ENCODE measurements at places on chromosomes 4 and X. TPM values are rescaled to one million over a fixed set of nuclear protein-coding genes. Genes with fewer than 3 reads are reported as not detected.

DNA sequence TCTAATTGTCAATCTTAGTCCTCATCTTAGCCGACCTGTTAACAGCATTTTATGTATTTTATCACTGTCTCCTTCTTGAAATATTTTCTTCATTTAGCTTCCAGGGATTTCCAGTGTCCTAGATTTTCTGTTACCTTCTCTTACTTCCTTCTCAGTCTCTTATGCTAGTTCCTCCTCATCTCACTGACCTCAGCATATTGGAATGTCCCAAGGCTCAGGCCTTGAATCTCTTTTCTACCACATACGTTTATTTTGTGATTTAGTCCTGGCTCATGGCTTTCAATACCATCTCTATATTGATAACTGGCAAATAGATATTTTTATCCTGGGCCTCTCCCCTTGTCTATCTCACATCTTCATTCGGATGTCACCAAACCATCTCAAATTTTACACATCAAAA lies 61.1 kb downstream of the IQCM start:
- no peak for DNase-seq

DNA sequence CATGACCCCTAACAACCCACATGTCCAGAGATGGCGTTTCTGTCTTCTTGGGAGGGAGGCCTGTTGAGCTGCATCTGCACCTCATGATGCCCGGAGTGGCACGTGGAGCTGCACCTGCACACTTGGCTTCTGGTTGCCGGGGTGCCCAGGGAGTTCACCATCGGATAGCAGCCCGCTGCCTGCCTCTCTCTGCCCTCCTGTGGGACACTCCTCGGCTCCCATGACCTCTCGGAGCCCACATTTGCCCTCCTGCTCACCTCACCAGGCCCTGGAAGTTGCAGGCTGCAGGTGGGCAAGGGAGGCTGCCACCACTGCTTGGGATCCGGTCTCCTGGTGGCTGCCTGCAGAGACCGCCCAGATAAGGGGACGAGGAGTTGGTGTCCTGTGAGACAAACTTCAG lies 74.1 kb downstream of the TRAPPC11 start:
- no peak for DNase-seq

DNA sequence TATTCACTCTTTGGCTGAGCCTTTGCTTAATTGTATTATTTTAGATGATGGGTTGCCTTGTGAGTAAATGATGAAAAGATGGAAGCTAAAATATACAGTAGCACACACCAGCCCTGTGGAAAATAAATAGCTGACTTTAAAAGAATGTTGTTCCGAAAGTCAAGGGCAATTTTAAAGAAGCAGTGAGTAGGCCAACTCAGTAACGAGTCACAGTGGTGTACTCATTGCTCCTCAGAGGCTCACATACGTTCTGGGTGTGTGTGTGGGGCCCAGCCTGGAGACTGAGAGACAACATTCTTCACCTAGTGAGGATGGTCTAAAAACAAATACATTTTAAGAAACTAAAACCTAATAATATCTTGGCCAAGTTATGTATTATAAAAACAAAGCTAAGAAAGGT lies 640.3 kb downstream of the TRIML1 start:
- no peak for DNase-seq

- DNase-seq = no peak
These were observed 169.0 kb upstream of the MBNL3 start for GRCh38 chrX:132657876-132658275.

DNA sequence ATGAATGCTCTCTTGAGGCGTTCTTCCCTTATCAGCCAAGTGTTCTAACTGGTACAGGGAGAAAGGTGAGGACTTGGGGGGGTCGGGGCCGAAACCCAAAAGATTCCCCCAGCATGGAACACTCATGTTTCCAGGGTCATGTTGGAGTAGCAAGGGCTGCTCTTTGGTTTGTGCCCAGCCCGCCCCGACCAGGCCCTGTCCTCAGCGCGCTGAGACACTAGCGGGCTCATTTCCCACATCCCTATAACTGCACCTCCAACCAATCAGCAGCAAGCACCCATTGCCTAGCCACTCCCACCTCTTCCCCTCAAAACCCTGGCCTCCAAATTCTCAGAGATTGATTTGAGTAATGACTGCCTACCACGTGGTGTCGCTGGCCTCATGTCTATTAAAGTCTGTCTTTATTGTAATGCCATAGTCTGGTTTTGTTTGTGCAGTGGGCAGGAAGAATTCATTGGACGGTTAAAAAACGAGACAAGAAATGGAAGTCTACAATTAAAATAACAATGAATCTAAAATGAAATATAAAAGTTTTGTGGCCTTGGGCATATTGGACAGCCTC lies 1928.4 kb downstream of the STIM2 start:
- no peak for DNase-seq

DNA sequence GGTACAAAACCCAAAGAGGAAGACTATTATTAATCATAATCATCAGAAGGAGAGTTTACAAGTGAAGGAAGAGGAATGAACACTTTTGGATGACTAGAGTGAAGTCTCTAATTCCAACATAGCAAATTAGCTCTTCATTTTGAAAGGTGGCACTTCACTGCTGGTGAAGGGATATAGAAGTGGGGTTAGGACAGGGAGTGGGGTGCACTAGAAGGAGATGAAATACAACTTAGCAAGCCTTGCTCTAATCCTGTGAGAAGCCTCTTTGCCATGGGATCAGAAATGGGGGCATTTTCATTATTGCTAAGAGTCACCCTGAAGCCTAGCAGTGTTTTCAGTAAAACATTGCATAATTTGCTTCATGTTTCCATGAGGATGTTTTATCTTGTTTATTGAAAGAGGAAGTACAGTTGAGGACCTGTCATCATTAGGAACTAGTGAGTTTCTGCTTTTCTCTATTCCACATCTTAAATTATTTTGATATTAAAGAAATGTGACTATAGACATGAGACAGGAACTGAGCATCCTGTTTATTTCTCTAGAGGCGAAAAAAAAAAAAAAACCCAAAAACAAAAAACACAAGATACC lies 9.3 kb upstream of the GRPR start:
- no peak for DNase-seq

DNA sequence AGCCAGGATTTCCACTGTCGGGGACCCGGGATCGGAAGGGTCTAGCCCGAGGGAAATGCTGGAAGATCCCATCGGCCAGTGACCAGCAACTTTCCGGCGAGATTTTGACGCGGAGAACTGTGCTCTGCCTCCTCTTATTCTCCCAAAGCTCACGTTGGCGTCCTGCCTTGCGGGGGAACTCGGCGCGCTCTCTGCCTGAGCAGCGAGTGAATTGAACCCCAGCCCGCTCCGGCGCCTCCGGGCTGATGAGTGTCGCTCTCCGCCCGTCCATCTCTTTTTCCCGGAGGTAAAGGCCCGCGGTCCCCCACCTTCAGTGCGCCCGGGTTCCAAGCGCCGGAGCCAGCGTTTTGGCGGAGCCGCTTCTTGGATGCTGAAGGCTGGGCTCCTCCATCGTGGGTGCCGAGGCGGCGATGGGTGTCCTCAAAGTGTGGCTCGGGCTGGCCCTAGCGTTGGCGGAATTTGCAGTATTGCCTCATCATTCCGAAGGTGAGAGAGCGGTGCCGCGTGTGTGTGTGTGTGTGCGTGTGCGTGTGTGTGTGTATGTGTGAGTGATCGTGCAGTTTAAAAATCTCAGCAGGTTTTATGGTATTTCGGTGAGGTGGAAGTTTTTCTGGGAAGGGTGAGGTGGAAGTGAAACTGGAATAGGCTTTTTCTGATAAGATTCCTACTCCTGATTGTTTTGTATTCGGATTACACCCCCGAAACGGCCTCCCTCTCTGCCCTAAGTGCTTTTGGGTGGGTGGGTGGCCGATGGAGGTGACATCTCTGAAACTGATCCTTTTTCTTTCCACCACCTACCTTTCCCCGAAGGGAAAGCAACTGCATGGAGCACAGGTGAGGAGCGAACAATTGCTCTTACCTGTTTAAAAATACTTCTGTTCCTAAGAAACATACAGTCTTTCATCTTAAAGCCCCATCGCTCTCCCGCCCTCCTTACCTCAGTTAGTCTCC lies 752 bp downstream of the FRAS1 start:
- DNase-seq = peak; percentile 61

DNA sequence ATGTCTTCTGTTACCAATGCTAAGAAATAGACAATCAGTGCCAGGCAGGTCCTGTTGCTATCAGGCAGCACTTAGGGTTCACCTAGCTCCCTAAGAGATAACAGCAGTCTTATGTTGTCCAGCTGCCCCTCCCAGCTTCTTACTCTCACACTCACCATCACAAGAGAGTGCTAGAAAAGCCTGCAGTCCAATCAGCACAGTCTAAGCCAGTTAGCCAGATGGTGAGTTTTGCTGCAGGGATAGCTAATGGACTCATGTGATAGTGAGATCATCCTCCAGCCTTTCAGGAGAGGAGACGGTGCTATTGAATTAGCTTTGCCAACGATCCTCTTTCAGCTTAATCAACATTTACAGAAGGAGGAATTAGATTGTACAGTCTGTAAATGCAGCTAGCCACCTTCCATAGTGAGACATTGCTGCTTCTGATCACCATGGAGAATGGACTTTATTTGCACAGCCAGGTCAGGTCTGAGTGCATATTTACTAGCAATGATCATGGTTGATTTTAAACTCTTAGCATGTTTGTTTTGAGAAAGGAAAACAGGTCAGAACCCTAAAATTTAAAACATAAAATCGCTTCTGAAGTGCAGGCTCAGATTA lies 438.3 kb downstream of the CENPC start:
- no peak for DNase-seq

GRCh38 chrX:10702031-10702430 lies 81.6 kb upstream of the MID1 start:
- no peak for DNase-seq

DNA sequence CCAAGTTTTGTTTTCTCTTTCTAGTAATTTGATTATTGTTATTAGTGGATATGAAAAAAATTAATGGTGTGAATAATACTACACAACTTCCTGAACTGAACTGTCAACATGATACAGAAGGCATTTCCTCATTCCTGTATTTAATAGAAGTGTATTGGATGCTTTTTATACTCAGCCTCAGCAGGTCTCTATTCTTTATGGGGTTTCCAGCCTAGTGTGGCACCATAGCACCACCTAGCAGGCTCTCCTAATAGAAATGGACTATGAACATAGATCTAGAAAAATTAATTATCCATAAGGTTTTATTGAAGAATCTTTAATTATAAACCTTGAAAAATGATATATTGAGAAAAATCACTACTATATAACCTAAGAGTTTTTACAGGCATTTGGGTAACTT lies 52.4 kb downstream of the GLRB start:
- no peak for DNase-seq

DNA sequence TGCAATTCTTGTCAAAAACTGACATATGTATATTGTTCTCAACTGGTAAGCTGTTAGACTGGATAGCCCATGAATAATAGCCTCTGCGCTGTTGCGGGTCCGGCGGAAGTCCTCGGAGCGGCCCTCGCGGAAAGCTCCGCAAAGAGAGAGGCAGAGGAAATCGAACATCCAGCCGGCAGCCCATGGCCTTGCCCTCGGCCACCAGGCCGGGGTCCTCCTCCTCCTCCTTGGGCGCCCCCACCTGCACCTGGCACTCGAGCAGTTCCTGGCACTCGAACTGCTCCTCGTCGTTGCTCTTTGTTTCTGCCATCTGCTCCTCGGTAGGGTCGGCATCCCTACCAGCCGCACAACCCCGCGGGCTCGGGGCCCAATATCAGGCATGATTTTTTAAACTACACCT lies 1176.3 kb downstream of the PCDH18 start:
- no peak for DNase-seq

DNA sequence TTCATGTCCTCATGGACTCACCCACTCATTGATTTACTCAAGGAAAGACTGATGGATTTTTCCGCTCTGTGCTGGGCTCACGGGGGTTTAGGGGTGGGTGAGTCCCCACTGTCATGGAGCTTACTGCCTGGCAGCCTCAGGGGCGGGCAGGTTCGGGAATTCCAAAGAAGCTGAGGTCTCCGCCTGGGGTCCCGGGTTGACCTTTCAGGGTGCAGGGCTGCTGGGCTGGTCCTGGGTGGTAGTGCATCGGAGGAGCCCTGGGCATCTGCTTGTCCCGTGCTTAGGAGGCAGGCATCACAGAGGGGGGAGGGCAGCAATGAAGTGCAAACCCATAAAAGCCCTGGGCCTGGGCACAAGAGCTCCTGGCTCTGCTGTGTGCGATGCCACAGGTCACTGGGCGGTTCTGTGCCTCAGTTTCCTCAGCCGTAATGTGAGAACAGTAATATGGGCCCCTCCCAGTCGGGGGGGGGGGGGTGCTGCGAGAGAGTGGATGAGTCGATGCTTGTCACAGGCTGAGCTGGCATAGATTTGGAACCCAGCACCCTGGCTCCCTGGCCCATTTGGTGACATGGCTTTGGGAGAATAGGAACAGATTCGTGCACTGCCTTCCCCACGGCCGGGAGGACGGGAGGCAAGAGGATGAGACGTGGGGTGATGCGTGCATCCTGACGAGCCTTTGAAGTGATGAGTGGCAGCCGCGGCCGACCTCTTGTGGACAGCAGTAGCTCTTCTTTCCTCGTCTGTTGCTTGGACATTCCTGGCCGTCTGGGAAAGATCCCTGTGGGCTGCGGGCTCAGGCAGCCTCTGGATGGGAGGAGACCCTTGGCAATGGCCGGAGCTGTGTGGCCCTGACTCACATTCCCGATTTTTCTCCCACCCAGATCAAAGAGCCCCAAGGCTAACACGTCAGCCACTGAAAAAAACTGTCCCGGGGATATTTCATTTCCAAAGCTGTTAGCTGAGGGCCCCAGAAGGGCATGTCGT lies 42.0 kb downstream of the PSAPL1 start:
- DNase-seq = no peak

DNA sequence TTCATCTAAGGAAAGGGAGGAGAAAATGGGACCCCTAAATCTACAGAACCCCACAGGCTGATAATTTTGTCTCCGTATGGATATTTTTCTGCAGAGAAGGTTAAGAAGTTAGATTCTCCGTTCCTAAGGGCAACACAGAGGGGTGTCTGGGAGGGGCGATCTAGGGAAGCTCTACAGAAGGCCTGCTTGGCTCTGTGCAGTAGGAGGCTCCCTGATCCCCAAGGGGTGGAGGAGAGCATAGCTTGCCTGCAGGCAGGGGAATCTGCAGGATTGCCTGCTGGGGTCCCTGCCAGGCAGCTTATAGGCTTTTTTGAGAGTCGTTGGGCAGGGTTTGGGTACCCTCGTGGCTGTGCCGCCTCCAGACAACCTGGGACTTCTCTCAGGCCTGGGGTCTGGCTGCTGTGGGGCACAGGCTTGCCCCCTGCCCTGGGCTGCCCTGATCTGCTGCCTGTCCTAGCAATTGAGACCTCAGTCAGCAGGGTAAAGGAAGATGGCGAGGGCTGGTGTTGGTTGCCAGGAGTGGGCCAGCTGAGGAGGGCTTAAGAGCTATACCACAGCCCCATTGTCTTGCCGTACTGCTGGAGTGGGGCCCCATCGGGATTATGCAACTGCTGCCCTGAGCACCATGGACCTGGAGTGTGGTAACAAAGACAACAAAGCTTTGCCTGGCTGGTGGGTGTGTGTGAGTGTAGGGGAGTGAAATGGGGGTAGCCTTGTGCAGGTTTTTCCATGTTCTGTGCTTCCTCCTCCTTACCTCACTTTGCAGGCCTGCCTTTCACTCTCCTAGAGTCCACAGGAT lies 74.1 kb downstream of the EFNB1 start:
- no peak for DNase-seq

The NWD2 gene
- 0.22 TPM for total RNA-seq

The SPIN4 gene
- 8.1 TPM for total RNA-seq

The USP46 gene
- total RNA-seq = 15.0 TPM

The TASL gene
- 1.1 TPM for total RNA-seq

The ITM2A gene
- 35.3 TPM for total RNA-seq

The CDKL2 gene
- 1.1 TPM for total RNA-seq

The FGFBP1 gene
- 62.3 TPM for total RNA-seq

The H2BW2 gene
- not detected for total RNA-seq

The EPGN gene
- not detected for total RNA-seq
